ENCODE measurements at places on chromosomes 4 and X.

DNA sequence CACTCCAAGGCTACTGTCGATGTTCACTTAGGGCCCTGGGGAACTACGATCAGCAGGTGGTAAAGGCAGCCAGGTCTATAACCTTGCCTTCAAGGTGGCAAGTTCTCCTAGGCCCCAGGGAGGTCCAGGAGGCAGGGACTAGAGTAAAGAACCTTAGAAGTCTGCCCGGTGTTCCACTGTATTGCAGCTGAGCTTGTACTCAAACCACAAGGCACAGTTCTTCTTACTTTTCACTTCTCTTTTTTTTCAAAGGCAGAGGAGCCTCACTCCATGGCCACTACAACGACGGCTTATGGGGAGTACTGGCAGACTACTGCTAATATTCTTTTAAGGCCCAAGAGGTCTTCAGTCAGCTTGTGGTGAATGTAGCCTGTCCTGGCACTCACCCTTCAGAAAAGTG lies 78.8 kb upstream of the GPR174 start:
- no peak for DNase-seq

GRCh38 chr4:1090465-1091440 lies 22.6 kb downstream of the RNF212 start:
- DNase-seq: no peak

DNA sequence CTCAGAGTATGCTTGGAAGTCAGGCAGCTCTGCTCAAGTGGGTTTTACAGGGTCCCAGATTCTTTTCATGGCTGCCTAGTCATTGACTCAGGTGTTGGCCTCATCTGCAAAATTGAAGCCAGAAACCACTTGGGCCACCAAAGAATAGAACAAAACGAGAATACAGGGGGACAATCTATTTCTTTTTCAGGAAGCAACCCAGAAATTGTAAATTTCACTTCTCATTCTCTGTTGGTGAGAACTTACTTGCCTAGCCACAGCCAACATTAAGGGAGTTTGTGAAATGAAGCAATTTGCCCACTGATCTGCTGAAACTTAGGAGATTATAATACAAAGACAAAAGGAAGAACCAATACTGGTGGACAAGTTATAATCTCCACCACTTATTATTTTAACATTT lies 8.6 kb upstream of the TKTL2 start:
- no peak for DNase-seq

GRCh38 chr4:84792366-84793301 lies 173.9 kb downstream of the WDFY3 start:
- no peak for DNase-seq

- no peak for DNase-seq
Measured at GRCh38 chr4:138911909-138912703, 103.5 kb upstream of the NOCT start.

DNA sequence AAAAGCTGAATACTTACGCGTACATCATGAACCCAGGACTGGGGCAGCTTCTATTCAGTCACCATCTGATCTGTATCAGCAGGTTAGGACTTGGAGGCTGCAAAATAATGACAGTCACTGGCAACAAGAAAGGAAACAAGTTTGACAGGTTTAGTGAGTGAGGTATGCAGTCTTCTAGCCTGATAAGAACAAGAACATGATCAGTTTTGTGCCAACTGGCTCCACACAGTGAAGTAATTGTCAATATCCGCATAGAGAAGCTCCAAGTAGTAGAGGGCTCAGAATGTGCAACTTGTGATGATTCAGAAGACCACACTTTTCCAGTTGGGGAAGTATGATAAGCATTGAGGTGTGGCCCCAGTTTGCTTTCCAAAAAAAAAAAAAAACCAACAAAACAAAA lies at the start of gene TMPRSS11F:
TMPRSS11F (minus strand) TSS at position 77 of the 400 bp plus-strand sequence; CDS start at position 28, 49 bp downstream.
- DNase-seq: no peak

DNA sequence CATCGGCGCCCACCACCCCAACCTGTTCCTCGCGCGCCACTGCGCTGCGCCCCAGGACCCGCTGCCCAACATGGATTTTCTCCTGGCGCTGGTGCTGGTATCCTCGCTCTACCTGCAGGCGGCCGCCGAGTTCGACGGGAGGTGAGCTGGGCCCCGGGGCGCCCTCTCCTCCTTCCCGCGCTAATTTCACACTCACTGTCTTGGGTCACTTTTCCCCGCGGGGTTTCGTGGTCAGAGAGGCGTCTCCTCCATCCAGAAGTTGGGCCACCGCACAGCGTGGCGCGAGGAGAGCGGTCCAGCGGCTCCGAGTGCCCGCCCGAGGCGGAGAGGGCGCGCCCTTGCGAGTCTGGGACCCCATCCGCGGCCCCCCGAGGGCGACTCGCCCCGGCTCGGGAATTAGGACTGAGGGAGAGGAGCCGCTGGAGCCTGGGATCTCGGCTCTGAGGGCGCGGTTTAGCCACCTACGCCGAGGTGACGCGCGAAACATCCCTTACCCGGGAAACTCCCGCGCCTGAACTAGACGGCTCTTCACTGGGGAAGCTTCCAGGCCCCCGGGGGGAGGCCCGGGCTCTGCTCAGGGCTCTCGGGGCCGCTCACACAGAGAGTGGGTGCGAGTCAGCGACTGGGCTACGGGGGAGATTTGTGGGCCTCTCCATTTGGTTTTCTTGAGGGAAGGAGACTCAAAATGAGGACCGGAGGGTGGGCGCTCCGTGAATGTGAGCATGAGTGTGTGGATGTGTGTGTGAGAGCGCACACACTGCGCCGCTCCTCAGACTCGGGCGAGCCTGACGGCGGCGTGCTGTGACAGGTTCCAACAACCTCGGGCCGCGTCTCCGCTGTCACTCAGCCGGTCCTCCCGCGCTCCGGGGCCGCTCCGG lies 551 bp downstream of the NPNT start:
- DNase-seq: no peak
